Motor neuron (in vitro differentiated cells): ENCODE measurements at places on chromosomes 1 and 21. TPM values are rescaled to one million over a fixed set of nuclear protein-coding genes. Genes with fewer than 3 reads are reported as not detected.
A peak's percentile ranks its signal among the peaks of the same experiment; 100 is the strongest.

GRCh38 chr1:208183977-208184911 lies 59.9 kb downstream of the PLXNA2 start:
- peak; percentile 61 for ATAC-seq

HIVEP3 gene
- total RNA-seq: 3.0 and 4.6 TPM in 2 replicates

PADI1 gene
- 0.87 and 1.1 TPM in 2 replicates for total RNA-seq

EMC1 gene
- 73.9 and 80.5 TPM in 2 replicates for total RNA-seq

DNA sequence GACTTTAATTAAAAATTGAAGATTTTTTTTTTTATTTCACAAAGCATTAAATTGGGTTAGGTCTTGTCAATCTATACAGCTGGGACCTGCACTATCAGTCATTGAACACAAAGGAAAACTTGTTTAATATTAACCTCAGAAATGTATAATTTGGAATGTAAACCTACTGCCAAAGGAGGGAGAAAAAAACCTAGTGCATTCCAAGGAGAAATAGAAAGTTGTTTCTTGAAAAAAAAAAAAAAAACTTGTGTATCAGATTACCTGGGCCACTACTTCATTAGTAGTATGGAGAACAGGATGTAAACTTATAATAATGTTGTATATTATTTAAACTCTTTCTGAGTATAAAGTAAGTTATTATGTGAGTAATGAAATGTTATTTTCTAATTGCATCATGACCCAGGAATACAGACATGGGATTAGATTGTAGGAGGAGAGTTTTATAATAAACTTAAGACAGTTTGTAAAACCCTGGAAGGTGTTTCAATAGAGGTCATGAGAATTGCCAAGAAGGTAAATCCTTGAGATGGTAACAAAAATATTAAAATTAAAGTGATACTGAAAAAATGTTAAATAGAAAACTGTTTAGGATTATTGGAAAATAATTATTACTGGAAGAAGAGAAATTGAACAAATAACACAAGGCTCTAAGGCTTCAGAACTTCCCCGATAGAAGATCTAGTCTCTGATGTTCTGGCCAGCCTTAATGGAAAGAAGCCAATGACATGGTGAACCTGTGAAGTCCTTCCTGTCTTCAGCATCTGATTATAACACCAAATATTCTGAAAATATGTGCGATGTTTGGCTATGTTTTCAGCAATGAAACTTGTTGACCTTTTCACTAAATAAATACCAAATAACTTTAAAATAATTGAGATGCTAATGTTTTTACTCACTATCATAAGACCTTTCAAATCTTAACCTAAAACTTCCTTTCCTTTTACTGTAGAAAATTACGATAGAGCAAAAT lies 412.8 kb upstream of the LYPLAL1 start:
- no peak for ATAC-seq

SLC30A2 gene
- 0.21 and 0.37 TPM in 2 replicates for total RNA-seq

ERI3 gene
- 58.7 and 58.9 TPM in 2 replicates for total RNA-seq

- no peak for ATAC-seq
Observed at GRCh38 chr1:156901590-156901900, 8.0 kb downstream of the PEAR1 start.

DNA sequence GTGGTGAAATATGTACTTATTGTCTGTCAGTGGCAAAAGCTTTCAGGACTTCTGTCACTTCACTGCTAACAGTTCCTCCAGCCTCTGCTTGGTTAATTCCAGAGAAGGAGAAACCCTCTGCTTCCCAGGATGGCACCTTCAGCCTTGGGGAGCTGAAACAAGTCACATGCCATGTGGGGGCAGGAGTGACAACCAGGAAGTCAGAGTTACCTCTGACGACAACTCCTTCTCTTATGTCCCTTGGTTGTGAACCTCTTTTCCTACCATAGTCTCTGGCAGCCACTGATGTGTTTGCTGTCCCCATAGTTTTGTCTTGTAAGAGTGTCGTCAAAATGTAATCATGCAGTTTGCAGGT lies 53.6 kb downstream of the FCRL5 start:
- ATAC-seq: no peak

GRCh38 chr1:87252406-87252805 lies 76.3 kb upstream of the LMO4 start:
- peak; percentile 63 for ATAC-seq

DNA sequence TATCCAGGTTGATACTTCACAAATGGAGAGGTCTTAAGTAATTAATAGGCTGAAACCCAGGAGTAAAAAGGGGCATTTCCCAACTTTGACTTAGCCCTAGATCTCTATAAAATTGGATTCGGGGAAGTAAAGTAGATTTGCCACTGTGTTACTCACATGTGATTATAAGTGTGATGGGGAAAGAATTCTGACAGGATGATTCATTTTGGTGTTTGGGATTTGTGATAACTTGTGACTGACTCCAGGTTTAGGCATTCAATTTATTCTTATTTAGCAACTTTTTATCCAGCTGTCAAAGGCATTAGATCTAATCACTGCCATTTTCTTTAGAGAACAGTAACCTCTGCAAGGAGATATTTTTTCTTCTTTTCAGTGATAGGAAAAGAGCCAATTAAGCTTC lies 175.5 kb downstream of the ASTN1 start:
- no peak for ATAC-seq

- no peak for ATAC-seq
Observed at GRCh38 chr1:235735621-235736020, 86.0 kb upstream of the GNG4 start.

DNA sequence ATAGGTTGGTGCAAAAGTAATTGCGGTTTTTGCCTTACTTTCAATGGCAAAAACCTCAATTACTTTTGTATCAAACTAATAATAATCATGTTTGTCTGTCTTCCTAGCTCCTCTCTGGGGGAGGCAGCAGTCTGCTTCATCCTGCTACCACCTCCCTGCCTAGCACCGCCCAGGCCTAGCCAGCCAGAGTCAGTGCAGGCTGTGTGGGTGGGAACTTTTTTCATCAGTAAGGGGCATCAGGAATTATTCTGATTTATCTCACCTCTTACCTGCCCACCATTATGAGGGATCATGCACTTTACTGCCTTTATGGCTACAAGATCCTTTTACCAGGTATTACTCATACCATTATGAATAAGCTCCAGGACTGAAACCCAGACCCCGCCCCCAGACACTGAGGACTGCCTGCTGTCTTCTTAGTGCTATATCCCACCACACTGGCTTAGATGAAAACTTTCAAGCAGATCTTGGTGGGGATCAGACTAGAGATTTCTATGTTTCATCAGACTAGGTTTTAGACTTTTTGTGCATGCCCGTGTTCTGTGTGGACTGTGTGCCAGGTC lies 116.4 kb downstream of the PBX1 start:
- no peak for ATAC-seq

- no peak for ATAC-seq
Observed at GRCh38 chr1:52533713-52534112, 19.2 kb downstream of the TUT4 start.

DNA sequence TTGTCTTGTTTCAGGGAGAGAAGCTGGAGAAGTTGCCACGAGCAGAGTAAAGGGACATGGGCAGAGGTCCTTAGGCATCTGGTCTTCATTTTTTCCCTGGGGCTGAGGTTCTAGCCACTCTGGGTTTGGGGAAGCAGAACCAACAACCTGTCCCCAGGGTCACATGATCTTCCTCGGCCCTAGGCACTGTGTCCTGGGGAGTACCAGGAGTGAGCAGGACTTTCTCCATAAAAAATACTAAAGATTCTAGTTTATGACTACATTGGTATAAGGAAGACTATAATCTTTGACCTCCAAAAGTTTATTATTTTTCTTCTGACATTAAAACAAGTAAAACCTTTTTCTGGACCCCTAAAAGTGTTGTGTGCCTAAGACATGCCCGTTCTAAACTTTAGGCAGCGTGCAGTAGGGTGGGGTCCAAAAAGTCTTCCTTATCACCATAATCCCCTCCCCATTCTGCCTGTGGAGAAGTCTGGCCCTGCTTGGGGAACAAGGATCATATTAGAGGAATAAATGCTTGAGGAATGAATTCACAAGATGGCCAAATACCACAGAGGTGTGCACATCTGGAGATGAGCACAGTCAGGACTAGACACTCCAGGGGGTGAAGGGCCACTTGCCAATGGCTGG lies 19.3 kb upstream of the IGSF3 start:
- no peak for ATAC-seq

ST6GALNAC3 gene
- total RNA-seq: 39.5 and 51.1 TPM in 2 replicates

TMEM125 gene
- not detected in 2 replicates for total RNA-seq

IL10 gene
- total RNA-seq: 0.66 and 1.2 TPM in 2 replicates

FAM72D gene
- total RNA-seq: 4.8 and 5.5 TPM in 2 replicates

SPRR1B gene
- not detected in 2 replicates for total RNA-seq
